ENCODE measurements at places on chromosomes 7 and 10. TPM values are rescaled to one million over a fixed set of nuclear protein-coding genes. Genes with fewer than 3 reads are reported as not detected.

DNA sequence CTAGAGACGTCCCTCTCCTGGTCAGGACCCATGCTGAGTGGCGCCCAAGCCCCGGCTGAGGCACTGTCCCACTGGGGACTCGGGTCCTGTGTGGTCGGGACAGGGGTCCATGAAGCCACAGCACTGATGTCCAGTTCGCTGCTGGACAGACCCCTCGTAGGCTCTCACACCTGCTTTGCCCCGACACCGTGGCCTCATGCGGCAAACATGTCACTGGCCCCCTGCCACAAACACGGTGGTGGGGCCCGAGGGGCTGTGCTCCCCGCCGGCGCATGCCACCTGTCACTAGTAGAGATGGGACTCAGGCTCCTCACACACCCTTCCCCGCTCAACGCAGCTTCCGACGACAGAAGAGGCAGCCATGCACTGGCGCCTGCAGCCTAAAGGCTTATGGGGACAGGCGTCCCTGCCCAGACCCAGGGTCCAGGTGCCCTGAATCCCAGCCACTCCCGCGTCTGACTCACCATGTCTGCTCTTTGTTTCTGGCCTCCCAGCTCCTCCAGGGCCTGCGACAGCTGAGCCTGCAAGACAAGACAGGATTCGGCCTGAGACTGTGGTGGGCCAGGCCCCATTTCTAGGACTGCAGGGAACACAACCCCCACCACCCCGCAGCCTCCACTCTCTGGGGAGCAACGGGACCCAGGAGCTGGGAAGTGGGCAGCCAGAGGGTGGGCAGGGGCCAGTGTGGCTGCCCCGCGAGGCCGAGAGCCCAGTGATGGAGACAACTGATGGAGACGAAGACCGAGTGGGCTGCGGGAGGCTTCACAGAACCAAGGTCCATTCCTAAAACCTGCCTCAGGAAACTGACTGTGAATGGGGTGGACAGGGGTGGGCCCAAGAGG lies 230.9 kb downstream of the MAD1L1 start:
- no peak for DNase-seq

DNA sequence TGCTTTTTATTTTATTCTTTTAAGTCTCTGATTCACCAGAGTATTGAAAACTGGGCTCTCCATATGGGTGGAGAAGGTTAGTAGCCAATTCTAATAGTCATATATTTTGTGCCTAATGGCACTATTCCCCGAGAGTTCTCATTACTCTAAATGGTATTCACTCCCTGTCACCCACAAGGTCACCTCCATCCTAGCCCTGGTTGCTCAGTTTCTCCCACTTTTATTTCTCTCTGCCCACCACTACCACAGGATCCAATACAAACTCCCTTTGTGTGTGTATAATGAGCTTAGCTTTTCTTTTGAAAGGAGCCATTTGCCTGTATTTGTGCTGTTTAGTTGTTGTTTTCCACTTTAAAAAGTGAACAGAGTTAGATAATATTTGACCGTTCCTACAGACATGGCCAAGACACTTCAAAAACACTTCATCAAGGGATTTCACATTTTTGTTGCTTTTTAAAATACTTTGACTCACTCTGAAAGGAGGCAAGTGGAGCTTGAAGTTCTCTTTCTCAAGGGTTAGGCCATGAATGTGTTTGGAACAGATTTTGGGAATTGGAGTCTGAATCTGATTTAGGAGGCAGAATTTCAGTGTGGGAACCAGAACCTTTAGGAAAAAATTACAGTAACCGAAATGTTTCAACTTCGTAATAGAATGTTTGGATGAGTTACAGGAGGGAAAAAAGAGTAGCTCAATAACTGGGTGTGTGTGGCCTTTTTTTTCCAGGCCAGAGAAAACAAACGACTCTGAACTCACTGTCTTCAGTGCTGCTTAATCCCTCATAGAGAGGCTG lies 321.3 kb downstream of the BICC1 start:
- no peak for DNase-seq

DNA sequence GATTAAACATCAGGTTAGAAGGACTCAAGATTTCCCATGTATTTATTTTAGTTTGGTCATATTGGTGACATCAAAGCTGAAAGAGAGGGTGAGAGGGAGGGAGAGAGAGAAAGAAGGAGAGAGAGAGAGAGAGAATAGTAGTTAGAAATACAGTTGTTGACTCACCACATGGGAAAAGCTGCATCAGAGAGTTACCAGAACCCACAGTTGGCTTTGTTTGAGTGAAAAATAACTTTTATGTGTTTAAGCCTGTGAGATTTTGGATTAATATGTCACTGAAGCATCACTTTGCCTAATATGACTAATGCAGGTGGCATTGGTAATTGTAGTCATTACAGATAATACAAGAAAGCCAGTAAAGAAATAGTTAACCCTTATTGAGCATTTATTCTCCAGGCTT lies 303.9 kb downstream of the REEP3 start:
- DNase-seq: no peak

DNA sequence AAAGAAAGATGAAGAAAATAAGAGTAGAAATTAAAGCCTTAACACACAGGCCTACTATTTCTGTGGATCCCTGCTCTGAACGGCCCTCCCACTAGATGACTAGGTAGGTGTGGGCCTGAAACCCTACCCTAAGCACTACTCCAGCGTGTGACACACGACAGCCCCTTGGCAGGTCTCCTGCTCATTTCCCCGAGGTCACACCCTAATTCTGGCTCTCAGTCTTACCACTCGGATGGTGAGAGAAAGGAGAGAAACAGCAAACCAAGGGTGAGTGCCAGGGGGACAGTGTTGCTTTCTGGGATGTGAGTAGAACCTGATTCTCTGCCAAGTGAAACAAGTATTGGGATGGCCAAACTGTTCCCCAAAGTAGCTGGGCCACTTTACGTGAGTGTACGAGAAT lies 12.1 kb downstream of the GALNTL5 start:
- DNase-seq: no peak

DNA sequence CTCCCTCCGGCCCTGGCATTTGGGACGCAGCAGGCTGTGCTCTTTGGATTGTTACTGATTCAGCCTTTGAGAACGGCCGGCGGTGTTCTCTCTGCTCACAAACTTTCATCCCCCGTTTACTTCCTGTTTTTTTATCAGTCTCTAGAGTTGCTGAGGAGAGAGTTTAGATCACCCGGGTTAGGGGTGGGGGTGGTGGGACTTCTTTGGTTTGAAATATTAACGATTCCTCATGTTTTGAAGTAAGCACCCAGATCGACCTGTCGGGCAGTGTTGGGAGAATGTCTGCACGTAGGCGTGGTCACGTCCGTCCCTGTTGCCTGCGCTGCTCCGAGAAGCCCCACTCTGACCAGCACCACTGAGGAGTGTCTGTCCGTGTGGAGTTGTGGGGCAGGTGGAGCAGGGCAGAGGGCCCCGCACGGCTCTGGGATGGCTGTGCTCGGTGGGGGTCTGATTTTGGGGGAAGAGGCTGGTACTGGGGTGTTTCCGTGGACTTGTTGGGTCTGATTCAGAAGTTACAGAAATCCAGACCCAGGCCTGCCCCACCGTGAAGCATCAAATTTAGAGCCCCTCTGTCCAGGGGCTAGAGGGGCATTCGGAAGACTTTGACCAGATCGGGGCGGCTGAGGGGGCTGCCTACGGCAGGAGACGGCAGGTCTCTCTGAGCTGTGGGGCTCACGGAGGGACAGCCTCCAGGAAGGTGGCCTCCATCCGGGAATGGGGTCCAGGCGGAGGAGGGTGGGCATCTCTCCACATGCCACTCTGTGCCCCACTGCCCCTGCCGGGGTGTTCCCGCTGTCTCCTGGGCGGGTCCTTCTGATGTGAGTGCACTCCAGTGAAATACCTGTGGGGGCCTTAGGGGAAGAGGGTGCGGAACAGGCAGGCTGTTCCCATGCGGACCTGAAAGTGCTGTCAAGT lies 7.4 kb downstream of the INPP5A start:
- DNase-seq: peak; percentile 39

DNA sequence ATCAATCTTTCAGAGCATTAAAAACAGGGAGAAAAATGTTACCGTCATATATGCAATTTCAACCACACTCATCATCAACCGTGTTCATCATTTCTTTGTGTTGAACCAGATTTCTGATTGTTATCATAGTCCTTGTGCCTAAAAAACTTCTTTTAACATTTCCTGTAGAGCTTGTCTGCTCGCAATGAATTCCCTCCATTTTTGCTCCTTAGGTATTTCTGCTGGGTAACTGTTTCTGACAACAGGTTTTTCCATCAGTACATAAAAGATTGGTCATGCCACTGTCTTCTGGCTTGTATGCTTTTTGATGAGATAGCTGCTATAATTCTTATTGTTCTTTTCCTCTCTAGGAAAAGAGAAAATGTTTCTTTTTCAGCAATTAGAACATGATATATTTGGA lies 8.6 kb upstream of the RBM33 start:
- no peak for DNase-seq

DNA sequence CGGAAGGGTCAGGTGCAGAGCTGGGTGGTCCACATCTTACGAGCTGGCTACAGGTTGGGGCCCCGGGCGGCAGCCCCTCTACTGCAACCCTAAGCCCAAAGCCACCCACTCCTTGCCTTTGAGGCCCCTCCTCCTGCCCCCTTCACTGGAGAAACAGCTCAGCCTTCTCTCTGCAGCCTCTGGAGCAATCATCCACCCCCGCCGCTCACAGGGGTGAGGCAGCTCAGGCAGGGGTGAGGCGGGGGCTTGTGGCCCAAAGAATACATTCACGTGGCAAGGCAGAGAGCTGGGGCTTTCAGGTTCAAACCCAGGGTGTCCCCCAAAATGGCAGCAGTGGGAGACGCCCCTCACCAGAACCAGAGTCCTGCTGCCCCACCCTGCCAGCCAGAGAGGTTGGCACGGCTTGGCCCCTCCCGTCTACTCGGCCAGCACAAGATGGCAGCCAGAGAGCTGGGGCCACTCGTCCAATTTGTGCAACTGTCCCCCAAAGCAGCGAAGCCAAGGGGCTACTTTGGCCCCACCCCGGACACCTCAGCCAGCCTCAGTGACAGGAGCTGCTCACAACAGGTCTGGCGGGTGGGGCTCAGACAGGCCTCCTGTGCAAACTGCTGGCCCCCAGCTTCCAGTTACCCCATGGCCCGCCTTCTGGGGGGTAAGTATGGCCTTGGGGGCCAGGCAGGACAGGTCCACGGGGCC lies 7.2 kb downstream of the GNB2 start:
- DNase-seq: no peak

DNA sequence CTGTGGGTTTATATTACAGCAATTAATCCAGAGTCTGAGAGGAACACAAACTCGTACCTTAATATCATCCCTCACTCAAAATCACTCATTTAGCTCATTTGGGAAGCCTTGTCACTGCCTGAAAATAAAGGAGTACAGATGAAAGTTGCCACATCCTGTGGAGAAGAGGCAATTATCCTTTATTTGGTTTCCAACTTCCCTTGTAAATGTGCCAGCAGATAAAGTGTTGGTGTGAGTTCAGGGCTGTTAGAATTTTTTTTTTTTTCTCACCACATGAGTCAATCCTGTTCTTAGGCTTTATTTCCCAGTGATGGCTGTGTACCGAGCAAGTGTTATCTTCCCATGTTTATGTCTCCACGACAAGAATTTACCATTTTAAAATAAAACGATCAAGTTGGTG lies 99.0 kb upstream of the SMIM30 start:
- DNase-seq: no peak

SFTPD gene
- polyA plus RNA-seq: not detected

CAV1 gene
- polyA plus RNA-seq: not detected

Measured in CD4-positive, CD25-positive, alpha-beta regulatory T cell (primary cell).